Activated CD8-positive, alpha-beta memory T cell treated with anti-CD3 and anti-CD28 coated beads, Interleukin-2, amount 50 U/mL, for 48 hours (primary cell): ENCODE measurements at places on chromosomes 3 and 15.

GRCh38 chr3:69368129-69368741 is 17.7 kb downstream of the FRMD4B start:
- no peak for DNase-seq

GRCh38 chr3:98962951-98963350 is 61.5 kb upstream of the DCBLD2 start:
- no peak for DNase-seq

- DNase-seq: peak; percentile 34
These were observed 3.1 kb downstream of the ACAA1 start for GRCh38 chr3:38133557-38134405.

DNA sequence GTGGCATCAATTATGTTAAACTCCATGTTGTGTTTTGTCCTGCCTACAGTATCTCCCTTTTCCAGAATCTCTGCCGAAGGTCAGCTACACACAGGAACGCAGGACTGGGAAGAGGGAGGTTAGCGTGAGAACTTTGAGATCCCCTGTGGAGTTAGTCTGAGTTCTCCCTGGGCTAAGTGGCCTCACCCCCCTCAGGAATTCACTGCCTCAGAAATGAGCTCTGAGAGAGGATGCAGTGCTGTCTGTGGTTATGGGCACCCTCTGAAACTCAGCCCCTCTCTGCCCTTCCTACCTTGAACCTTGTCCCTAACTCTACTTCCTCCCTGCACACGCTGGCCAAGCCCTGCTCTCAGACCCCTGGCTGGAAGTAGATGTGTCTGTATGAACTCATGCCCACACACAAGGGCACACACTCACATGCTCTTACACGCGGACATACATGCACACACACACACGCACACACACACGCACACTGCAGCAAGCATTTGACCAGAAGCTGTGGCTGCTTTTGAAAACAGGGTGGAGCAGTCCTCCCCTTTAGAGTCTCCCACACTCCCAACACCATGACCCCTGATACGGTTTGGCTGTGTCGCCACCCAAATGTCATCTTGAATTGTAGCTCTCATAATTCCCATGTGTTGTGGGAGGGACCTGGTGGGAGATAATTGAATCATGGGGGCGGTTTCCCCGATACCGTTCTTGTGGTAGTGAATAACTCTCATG is 5.3 kb upstream of the VIPR1 start:
- peak; percentile 23 for DNase-seq
